ENCODE measurements at places on chromosomes 5 and 9.

GRCh38 chr9:113298311-113298710 is 4.9 kb downstream of the RNF183 start:
- H3K4me3 ChIP-seq, result no peak overlapping the region
- H3K27me3 ChIP-seq, result no peaks in the 10 kb centered on the region
- H3K4me1 ChIP-seq, result no peaks in the 10 kb centered on the region

GRCh38 chr5:141850786-141851185 is 27.4 kb downstream of the PCDH1 start:
- no peaks in the 10 kb centered on the region for H3K36me3 ChIP-seq
- DNase-seq, result peak; percentile 68
- H3K27ac ChIP-seq, result peak overlapping the region; percentile 97
- peaks cover 61% of the 10 kb centered on the region for H3K4me1 ChIP-seq
- H3K27me3 ChIP-seq, result no peaks in the 10 kb centered on the region
- H3K4me3 ChIP-seq, result peak overlapping the region; percentile 51

GRCh38 chr9:114619191-114619761 is 8.2 kb downstream of the TMEM268 start:
- no peaks in the 10 kb centered on the region for H3K4me1 ChIP-seq
- DNase-seq, result no peak
- H3K27ac ChIP-seq, result no peak overlapping the region

DNA sequence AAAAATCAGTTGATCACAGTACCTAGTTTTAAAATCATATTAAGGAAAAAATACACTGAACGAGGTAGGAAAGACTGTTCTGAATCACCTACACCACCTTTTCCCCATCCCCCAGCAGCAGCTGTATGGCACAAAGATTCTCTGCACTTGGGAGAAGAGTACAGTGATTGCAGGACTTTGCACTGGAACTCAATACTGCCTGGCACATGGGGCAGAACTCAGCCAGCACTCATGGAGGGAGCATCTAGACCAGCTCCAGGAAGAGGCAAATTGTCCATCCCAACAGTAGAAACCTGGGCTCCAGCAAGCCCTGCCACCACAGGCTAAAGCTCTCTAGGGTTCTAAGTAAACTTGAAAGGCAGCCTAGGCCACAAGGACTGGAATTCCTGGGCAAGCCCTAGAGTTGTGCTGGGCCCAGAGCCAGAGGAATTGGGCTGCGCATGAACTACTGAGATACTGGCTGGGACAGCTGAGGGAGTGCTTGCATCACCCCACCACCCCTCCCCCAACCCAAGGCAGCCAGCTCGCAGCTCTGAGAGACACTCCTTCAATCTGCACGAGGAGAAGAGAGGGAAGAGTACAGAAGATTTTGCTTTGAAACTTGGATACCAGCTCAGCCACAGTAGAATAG is 654.4 kb upstream of the CDH6 start:
- DNase-seq, result peak; percentile 12
- H3K36me3 ChIP-seq, result no peaks in the 10 kb centered on the region
- H3K4me3 ChIP-seq, result no peak overlapping the region
- H3K27me3 ChIP-seq, result no peaks in the 10 kb centered on the region
- H3K27ac ChIP-seq, result no peak overlapping the region
- no peaks in the 10 kb centered on the region for H3K4me1 ChIP-seq

DNA sequence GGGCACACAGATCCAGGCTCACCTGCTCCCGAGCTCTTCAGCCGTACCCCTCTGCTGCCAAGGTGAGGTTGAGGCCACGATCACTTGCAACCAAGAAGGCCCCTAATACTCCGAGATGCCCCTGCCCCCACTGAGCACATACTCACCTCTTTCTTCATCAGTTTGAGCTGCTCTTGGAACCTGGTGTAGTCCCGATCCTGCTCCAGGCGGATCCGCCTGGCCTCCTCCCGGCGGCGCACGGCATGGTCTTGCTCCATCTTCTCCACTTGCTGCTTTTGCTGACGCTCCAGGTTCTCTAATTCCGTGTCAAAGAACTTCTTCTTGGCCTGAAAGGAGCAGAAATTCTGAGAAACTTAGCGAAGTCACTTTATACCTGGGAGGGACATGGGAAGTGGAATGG is 75.7 kb upstream of the FBXW11 start:
- H3K4me3 ChIP-seq, result no peak overlapping the region
- H3K36me3 ChIP-seq, result no peaks in the 10 kb centered on the region
- H3K4me1 ChIP-seq, result no peaks in the 10 kb centered on the region
- H3K27me3 ChIP-seq, result no peaks in the 10 kb centered on the region

- DNase-seq, result peak; percentile 91
- no peaks in the 10 kb centered on the region for H3K27me3 ChIP-seq
- H3K4me1 ChIP-seq, result no peaks in the 10 kb centered on the region
- H3K4me3 ChIP-seq, result no peak overlapping the region
- no peak overlapping the region for H3K27ac ChIP-seq
Observed at GRCh38 chr5:102561894-102562760, 63.3 kb upstream of the SLCO6A1 start.

GRCh38 chr5:160555971-160556631 is 134.4 kb downstream of the PTTG1 start:
- H3K27me3 ChIP-seq, result no peaks in the 10 kb centered on the region
- no peak for DNase-seq
- H3K4me3 ChIP-seq, result no peak overlapping the region
- H3K27ac ChIP-seq, result no peak overlapping the region
- H3K36me3 ChIP-seq, result no peaks in the 10 kb centered on the region
- H3K4me1 ChIP-seq, result no peaks in the 10 kb centered on the region

All from GM23338 (cell line).